ENCODE measurements at places on chromosomes 1 and 21.

- DNase-seq: no peak
Observed at GRCh38 chr1:154178013-154178412, 13.9 kb downstream of the TPM3 start.

GRCh38 chr1:179034720-179035119, 9.0 kb downstream of the FAM20B start:
- peak; percentile 41 for DNase-seq

DNA sequence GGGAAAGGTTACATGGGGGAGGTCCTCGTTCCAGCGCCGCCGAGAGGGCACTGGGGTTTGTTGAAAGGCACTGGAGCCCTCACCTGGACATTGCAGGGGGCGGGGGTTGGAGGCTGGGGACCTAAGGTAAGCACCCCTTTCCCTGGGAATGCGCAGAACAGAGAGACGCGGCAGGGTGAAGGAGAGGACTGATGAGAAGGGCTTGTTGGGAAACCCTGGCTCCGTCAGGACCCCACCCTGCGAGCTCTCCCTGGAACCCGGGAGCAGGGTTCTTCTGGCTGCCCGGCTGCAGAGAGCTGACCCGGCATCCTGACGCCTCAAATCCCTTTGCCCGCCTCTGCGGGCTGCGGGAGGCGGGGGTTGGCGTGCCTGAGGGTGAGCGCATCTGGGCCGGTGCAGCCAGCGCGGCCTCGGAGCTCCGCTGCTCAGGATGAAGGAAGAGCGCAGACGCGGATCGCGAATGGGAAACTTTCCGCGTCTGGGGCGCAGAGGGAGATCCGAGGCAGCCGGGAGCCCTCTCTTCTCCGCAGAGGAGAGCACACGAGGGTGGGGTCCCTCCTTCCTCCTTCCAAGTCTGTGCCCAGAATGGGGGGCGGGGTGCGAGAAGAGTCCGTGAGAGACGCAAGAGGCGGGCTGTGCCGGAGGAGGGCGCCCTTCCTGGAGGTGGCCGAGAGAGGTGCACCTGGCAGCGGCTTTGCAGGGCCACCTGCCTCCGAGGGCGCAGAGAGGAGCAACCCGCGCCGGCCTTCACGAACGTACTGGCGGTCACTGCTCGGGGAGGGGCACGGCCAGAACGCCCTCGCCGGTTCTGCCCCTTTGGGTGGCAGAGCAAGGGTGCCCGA, 2.4 kb downstream of the IGSF21 start:
- no peak for DNase-seq

- DNase-seq: no peak
Observed at GRCh38 chr1:233863901-233864545, 40.5 kb upstream of the SLC35F3 start.

- no peak for DNase-seq
Observed at GRCh38 chr1:234239936-234240335, 133.3 kb upstream of the COA6 start.

- DNase-seq: no peak
Observed at GRCh38 chr1:56249234-56249633, 330.1 kb downstream of the PLPP3 start.

DNA sequence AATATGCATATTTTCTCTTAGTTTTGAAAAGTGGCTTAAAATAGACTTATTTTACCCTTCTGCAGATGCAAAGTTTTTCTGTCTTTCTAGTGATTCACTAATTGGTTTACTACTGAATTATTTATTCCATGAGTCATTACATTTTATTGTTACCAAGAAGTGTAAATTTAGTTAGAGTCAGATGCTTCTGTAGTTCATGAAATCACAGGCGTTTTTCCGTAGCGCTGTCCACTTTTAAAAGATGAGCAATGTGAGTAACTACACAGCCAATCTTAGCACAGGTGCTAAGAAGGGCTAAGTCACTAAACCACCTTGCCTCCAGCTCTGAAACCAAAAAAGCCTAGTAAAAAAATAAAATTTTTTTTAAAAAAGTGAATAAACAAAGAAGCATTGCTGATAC, 24.7 kb downstream of the RGS13 start:
- no peak for DNase-seq

GRCh38 chr1:113654883-113655282, 104.4 kb downstream of the PHTF1 start:
- no peak for DNase-seq

DNA sequence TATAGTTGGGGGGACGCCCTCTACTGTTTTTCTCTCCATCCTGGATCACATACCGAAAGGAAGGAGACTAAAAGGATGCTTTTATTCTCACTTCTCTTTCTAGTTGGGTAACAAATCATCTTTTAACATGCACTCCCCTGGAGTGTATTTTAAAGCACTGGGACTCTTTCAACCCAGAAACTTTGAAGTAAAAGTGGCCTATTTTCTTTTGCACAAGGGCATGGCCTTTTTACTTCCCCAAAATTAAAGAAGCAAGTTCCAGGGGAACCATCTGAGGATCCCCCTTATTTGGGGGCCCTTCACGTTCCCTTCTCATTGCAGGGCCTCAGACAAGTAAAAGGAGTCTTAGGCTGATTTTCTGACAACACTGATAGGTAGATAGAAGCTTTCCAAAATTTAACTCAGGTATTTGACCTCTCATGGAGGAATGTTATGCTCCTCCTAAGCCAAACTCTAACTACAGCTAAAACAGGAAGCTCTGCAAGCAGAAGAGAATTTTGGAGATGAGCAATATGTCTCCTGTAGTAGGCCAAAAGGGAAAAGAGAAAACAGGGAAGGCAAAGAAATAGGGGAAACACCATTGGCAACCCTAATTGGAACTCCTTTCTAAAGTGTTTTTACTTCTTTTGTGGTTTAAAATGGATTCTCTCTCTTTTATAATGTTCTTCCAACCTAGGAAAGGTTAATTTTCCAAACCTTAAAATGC, 8.9 kb upstream of the CD46 start:
- DNase-seq: no peak

- DNase-seq: peak; percentile 56
Observed at GRCh38 chr1:192445839-192446489, 129.2 kb downstream of the RGS21 start.

DNA sequence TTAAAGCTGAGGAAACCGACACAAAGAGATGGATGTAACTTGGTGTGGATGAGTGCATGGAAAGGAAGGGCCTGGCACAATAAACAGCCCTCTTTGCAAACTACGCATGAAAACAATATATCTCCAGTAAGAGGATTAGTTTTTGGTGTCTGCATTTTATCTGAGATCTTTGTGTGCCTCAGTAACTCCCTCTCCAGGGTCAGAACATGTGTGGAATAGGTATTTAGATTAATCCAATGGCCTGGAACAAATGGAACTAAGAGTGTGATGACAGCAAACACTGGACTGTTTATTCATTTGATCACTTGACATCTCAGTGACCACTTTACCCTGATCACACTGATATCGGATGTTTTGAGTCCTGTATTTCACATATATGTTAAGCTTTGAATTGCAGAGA, 45.3 kb downstream of the AKNAD1 start:
- DNase-seq: no peak

GRCh38 chr1:239262538-239262937, 123.8 kb upstream of the CHRM3 start:
- DNase-seq: no peak

- peak; percentile 78 for DNase-seq
Observed at GRCh38 chr1:8671306-8671917, 146.0 kb downstream of the RERE start.

GRCh38 chr1:51714374-51715019, 97.6 kb downstream of the OSBPL9 start:
- DNase-seq: no peak

GRCh38 chr1:2391041-2391930, at the start of the genes MORN1 and RER1:
MORN1 (minus strand) TSS chr1:2391554; CDS start chr1:2391533, 21 bp downstream.
RER1 (plus strand) TSS chr1:2391841; CDS start chr1:2395791, 3,950 bp downstream.
- DNase-seq: peak; percentile 98

- no peak for DNase-seq
Observed at GRCh38 chr1:44717653-44718052, 13.3 kb downstream of the RNU5D-1 start.

DNA sequence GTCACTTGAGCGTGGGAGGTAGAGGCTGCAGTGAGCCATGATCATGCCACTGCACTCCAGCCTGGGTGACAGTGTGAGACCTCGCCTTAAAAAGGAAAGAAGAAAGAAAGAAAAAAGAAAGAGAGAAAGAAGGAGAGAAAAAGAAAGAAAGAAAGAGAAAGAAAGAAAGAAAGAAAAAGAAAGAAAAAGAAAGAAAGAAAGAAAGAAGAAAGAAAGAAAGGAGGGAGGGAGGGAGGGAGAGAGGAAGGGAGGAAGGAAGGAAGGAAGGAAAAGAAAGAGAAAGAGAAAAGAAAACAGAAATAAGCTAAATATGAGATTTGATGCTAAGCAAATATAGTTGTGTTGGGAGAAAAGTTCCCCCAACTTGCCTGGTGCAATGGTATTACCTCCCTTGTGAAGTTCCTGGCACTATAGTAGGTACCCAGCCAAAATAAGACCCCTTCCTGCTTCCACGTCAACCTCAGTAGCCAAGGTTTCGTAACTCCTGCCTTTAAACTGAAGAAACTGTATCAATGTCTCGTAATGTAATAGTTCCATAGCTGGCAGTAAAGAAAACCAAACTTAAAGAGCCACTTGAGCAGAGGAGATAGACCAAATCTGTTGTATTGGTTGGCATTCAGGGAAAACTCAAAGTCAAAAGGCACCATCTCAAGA, 88.1 kb upstream of the HNRNPU start:
- DNase-seq: no peak

- DNase-seq: no peak
Observed at GRCh38 chr1:71088645-71089287, 7.9 kb upstream of the ZRANB2 start.

GRCh38 chr1:88357729-88358128, 326.3 kb upstream of the PKN2 start:
- DNase-seq: no peak

Measured in fibroblast of upper back skin (primary cell).